ENCODE measurements at places on chromosomes 5 and 9.

GRCh38 chr5:88821161-88821560, 61.8 kb downstream of the MEF2C start:
- no peak for DNase-seq

DNA sequence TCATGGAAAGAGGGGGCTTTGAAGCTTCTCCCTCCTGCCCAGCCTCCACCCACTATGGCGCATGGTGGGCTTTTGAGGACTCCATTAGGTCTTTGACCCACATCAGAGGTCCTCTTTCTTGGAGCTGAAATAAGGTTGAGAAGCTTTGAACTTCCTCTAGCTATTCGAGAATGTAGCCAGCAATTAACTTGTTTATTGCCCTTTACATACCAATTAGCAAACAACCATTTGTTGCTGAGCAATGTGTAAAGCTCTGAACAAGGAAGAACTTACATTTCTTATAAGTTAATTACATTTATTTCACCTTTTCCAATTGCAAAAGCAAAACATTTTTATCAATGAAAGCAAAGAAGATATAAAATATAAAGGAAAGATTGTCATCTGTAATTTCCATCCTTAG, 30.5 kb upstream of the FOXB2 start:
- no peak for DNase-seq

DNA sequence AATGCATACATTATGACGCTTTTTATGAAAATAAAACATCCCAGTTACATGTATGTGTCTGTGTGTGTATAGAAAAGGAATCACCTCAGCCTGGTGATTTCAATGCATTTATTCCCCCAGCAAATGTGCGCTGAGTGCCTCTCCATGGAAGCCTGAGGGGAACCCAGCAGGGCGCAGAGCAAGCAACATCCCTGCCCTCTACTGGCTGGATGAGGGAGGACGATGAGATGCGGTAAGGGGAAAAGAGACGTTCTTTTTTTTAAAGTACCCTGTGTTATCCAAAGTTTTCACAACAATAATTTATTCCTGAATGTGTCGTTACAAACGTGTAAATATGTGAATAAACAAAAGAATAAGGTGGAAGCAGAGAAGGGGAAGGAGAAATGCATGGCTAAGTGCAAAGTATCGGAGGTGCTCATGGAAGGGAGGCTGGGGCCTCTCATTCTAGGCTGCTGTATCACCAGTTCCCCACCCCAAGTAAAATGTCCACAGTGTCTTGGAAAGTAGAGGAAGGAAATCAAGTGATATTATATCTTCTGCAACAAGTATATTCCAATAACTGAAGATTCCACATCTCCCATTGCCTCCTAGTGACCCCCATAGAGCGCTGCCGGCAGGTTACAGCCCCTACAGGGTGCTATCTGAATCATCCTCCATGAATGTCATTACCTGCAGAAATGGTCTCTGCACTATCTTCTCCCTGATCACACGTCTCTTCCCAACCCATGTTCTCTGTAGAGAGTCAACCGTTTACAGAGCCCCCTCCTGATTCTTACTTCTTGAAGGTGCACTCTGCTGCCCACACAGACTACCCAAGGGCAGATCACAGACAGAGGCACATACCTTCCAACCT, 13.0 kb upstream of the ABLIM3 start:
- peak; percentile 39 for DNase-seq

DNA sequence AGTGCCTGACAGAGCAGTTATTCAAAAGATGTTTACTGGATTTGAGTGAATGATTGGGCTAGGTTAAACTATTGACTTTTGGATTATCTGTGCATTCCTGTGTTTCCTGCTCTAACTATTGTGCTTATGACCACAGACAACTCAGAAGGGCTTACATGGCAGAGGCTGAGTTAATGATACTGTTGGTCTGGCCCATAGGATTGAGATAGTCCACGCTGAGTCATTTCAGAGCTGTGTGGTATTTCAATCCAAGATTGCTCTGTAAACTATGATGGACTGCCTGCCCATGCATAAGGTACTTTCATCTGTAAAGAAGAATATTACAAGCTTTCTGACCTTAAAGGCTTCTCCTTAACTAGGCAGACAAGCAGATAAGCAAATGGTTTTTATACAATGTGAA, 49.1 kb upstream of the SLIT3 start:
- DNase-seq = peak; percentile 91

- no peak for DNase-seq
Measured at GRCh38 chr5:98767581-98767980, 5.9 kb upstream of the RGMB start.

GRCh38 chr9:127968700-127969383, 11.9 kb downstream of the EEIG1 start:
- DNase-seq = peak; percentile 93
